Stimulated activated CD4-positive, alpha-beta T cell treated with anti-CD3 and anti-CD28 coated beads, Interleukin-4, amount 100 ng/mL, for 48 hours (primary cell): ENCODE measurements at places on chromosomes 7 and 10.

- DNase-seq: no peak
Measured at GRCh38 chr10:133095586-133095985, 7.9 kb downstream of the ADGRA1 start.

- DNase-seq: no peak
Measured at GRCh38 chr7:139255290-139255689, 24.3 kb downstream of the UBN2 start.

GRCh38 chr10:99630433-99630832, 10.2 kb upstream of the SLC25A28 start:
- no peak for DNase-seq

DNA sequence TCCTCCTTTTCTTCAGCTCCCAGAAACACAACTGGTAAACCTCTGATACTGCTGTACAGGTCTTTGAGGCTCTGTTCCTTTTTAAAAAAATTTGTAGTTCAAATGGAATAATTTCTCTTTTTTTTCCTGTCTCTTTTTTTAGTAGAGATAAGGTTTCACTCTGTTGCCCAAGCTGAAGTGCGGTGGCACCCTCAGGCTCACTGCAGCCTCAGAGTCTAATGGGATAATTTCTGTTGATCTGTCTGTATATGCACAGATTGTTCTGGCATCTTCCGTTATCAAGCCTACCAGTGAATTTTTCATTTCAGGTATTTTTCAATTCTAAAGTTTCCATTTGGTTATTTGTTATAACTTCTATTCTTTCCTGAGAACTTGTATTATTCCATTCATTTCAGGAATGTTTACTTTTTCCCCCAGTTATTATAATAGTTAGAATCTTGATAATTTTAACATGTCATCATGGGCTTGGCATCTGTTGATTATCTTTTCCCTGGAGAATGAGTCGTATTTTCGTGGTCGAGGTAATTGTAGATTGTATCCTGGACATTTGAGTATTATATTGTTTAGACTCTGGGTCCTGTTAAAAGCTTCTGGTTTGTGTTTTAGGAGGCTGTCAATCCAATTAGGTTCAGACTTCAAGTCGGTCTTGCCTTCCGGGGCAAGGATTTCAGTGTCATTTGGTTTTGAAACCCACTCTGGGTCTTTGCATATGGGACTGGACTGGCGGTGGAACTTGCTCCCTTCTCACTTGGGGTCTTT, 24.5 kb downstream of the CRCP start:
- DNase-seq: no peak

GRCh38 chr7:148916186-148916585, 32.1 kb upstream of the EZH2 start:
- no peak for DNase-seq

GRCh38 chr10:93553482-93554315, 12.8 kb upstream of the FFAR4 start:
- DNase-seq: no peak

DNA sequence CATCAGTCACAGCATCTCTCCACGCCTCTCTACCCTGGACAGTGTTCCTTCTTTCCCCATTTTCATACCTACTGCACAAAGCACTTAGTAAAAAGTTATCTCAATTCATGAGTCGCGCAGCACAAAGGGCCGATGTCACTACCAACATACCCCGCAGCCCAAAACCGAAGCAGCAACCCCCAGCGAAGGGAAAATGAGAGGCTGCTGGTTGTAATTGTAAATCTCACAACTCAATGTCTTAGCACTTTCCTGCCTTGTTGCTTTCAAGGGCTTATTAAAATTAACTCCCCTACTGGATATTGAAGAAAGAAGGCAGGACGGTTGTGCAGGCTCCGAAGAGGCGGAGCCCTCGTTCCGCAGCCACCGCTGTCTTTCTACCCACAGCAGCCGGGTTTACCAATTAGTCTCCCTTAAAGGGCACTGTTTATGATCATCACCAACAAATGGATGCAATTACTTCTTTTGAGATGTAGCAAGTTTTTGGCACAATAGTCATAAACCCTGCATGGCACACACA, 6.5 kb downstream of the DIP2C start:
- DNase-seq: no peak

DNA sequence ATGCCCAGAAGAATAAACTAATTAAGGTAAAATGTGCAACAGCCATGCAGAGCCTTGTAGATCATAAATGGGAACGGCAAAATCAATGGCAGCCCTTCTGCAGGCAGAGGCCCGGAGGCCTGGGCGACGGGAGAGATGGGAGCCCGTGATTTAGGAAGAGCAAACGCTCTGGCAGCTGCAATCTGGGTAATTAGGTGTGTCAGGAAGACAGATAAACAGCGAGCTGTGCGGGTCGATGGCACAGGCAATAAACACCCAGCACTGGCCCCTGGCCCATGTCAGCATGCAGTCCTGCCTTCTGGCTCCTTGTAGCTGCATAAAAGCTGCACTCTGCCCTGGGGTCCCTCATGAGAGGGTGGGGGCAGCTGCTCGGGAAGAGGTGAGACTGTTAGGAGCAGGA, 78.0 kb downstream of the GOLGA7B start:
- DNase-seq: no peak
